ENCODE measurements at places on chromosomes 16 and 17.

DNA sequence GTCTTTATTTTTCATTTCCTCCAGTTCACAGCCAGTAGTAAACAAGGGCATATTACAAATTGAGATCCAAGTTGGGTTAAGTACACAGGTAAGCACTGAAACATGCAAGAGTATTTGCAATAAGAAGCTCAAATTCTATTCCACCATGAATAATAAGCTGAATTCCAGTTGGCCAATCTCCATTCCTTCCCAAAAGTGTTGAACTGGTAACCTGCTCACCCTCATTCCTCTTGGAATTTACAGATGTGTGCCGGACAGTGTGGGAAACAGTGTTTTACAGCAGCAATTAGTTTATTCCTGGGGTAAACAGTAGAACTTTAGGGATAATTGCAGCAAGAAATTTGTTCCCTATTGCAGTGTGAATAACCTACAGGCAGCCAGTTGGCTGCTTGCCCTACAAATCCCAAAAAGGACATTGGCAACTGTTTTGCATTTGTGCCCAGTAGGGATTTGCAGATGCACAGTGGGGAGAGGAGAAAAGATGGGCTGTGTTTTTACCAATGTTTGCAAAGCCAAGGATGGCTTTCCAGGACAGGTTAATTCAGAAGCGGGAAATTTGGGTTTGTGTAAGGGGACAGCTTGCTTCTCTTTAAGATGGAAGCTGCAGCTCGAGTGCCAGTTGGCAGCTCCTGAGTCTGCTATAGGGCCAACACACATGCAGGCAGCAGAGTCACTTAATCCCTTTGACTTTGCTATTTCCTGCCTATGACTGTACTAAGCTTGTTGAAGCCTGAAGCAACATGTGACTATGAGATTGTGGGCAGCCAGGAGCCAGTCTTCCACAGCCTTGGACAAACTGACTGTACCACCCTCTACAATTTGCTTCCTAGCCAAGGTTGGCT, 318.9 kb downstream of the MAP2K6 start:
- DNase-seq: no peak

DNA sequence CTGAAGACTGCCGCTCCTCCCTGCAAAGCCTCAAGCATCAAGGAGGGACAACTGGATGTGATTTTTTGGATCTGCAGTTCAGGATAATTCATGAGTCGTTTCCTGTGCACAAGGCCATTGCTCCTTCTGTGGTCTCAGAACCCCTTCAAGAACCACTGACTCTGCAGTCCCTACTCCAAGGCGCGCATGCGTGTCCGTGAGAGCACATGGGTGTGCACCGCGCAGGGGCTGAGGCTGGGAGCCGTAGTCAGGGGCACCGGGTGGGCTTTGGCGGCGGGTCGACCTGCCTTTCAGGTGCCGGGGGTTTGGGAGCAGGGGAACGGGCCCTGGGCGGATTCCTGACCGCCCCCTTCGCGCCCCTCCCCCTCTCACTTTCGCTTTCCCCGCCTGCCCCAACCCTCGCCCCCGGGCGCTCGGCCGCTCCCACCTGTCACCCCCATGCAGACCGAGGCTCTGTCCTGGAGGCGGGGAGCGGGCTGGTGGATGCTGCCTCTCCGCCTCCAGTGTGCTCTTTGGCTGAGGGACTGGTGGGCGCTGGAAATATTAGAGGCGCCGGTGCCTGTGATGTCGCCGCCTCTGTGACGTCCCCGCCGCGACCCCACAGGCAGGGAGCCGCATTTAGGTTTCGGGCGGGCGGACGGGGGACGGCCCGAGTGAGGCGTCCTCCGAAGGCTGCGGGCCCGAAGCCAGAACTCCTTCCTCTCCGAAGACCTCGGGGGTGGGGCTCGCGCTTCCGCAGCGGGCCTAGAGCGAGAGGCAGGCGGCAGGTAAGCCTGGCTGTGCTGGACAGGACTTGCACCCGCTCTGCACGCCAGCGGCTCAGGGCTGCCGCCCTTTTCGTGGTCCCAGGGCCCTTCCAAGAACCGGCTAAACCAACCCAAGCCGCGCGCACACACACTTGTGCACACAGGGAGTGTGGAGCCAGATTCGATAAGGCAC, at the start of gene SPATA32:
SPATA32 (minus strand) TSS at position 518 of the 939 bp plus-strand sequence; CDS start at position 440, 78 bp downstream.
- DNase-seq: no peak

DNA sequence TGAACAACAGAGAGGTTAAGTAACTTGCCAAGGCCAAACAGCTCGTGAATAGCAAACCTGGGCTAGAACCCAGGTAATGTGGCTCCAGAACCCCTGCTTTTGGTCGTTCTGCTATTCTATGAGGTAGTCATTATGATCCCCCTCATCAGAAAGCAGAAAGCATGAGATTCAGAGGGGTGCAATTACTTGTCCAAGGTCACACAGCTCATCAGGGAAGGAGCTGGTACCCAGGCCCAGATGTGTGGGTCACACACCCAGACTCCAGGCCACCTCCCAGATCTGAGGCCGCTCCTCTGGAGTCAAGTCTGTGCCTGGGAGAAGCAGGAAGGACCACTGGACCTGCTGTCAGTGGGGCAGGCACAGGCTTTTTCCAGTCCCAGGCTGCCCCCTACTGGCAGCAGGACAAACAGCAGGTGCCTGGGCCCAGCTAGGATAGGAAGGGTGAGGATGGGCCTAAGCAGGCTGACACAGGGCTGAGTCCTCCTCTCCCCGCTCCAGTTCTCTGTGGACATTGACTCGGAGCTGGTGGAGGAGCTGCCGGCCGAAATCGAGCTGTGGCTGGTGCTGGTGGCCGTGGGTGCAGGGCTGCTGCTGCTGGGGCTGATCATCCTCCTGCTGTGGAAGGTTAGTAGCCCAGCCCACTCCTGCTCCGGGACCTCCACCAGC, 7.8 kb upstream of the PDK2 start:
- DNase-seq: peak; percentile 86

- no peak for DNase-seq
Measured at GRCh38 chr16:23216658-23217246, 34.2 kb downstream of the SCNN1G start.

DNA sequence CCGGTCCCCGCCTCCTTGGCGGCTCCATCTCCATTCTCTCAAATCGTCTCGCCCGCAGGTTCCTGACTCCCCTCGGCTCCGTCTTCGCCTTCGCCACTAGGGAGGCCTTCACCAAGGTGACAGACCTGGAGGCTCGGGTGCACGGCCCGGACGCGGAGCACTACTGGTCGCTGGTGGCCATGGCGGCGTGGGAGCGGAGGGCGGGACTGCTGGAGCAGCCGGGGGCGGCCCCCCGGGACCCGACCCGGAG, 862 bp downstream of the GLTPD2 start:
- no peak for DNase-seq

- no peak for DNase-seq
Measured at GRCh38 chr17:82907797-82908542, 68.1 kb upstream of the ZNF750 start.

GRCh38 chr17:42399121-42399520, 10.9 kb upstream of the STAT3 start:
- no peak for DNase-seq

DNA sequence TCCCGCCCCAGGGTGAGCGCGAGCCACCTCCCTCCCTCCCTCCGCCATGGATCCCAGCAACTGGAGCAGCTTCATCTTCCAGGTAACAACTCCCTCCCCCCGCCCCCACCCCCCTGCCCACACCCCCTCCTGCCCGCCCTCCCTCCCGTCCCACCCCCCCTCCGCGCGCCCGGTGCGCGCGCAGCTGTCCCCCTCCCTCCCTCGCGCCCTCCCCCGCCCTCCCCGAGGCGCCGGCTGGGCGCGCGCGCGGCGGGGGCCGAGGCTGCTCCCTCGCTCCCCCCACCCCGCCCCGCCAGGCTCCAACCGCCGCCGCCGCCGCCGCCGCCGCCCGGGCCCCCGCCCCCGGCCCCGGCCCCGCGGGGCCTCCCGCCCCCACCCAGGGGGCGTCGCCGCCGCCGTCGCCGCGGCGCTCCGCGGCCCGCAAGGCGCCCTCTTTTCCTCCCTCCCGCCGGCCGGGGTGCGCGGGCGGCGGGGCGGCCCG, at the start of gene MAZ:
MAZ (plus strand) TSS at position 431 of the 481 bp plus-strand sequence. CDS start 173 bp downstream, outside the sequence.
- no peak for DNase-seq

GRCh38 chr17:72233986-72234385, 113.2 kb downstream of the SOX9 start:
- no peak for DNase-seq

DNA sequence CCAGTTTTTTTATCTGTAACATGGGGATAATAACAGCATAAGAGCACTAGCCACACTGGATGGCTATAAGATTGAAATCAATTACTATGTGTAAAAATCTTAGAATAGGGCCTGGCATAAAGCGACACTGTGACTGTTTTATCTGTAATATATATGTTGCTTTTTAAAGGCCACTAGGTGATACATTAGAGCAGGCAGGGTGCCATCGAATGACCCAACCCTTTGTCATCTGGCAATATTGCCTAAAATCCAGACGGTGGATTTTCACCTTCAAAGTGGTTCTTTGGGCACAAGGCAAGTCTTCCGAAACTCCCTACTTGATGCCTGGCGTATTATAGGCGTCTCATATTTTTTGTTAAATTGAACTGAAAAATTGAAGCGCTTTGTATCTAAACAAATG, 69.1 kb downstream of the PRKCA start:
- no peak for DNase-seq

Measured in HEK293T (cell line).